ENCODE measurements at places on chromosomes 13 and 19. TPM values are rescaled to one million over a fixed set of nuclear protein-coding genes. Genes with fewer than 3 reads are reported as not detected.
A peak's percentile ranks its signal among the peaks of the same experiment; 100 is the strongest.

Gene FUT1
- total RNA-seq, result 0.22 TPM

Gene PROZ
- total RNA-seq, result 48.5 TPM

DNA sequence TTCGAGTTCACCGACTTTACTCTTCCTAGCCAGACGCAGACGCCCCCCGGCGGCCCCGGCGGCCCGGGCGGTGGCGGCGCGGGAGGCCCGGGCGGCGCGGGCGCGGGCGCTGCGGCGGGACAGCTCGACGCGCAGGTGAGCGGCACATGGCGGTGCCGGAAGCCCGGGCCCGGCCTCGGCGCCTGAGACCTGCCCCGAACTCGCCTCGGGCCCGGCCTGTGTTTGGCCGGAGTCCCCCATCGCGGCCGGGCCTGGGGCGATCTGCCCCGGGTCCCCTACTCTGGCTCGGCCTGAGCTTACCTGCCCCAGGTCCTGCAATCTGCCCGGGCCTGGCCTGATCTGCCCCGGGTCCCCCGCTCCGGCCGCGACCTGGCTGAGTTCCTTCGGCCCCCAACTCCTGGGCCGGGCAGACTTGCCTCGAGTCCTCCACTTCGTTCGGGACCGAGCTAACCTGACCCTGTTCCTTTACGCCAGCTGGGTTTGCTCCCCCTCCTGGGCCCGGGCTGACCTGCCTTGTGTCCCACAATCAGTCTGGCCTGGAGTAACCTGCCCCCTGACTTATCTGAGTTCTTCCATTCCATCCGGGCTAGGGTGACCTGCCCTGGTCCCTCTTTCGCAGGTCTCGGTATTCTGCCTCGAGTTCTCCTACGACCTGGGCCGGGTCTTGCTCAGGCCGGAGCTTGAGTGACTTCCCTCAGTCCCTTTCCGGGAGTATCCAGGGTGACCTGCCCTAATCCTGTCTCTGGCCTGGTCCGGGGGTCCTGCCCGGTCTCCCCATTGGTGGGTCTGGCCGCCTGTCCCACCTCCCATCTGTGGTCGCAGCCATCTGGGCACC lies 764 bp downstream of the UPF1 start:
- peak; percentile 56 for DNase-seq

Gene MAMSTR
- total RNA-seq, result not detected

DNA sequence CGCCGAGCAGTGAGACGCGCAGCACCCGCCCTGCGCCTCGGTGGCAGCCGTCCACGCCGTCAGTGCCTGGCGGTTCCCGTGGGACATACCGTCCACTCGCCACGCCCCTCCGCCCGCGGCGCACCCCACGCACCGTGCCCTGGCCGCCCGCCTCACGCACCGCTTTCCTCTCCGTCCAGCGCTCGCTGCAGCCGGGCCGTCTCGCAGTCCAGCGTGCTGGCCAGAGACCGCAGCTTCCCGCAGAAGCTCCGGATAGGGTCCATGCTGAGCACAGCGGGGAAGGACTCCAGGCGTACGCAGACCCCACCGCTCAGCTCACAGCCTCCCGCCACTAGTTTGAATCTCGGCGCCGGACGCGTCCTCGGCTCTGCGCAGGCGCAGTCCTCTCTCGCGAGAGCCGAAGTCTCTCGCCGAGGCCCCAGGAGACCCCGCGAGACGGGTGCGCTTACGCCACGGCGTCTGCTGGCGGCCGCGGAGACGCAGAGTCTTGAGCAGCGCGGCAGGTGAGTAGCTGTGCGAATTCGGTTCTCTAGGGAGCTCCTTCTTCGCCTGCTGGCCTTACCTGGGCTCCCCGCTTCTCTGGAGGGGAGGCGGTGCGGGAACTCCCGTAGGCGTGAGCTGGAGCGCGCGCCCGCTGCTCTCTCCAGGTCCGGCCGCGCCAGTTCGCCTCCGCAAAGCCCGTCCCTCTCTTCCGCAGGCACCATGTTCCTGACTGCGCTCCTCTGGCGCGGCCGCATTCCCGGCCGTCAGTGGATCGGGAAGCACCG lies at the start of the genes MRPL57 and SKA3:
MRPL57 (plus strand) TSS at position 444 of the 767 bp plus-strand sequence; CDS start at position 703, 259 bp downstream.
SKA3 (minus strand) TSS at position 338 of the 767 bp plus-strand sequence; CDS start at position 263, 75 bp downstream.
- peak; percentile 93 for DNase-seq

Gene ATXN8OS
- total RNA-seq, result not detected

DNA sequence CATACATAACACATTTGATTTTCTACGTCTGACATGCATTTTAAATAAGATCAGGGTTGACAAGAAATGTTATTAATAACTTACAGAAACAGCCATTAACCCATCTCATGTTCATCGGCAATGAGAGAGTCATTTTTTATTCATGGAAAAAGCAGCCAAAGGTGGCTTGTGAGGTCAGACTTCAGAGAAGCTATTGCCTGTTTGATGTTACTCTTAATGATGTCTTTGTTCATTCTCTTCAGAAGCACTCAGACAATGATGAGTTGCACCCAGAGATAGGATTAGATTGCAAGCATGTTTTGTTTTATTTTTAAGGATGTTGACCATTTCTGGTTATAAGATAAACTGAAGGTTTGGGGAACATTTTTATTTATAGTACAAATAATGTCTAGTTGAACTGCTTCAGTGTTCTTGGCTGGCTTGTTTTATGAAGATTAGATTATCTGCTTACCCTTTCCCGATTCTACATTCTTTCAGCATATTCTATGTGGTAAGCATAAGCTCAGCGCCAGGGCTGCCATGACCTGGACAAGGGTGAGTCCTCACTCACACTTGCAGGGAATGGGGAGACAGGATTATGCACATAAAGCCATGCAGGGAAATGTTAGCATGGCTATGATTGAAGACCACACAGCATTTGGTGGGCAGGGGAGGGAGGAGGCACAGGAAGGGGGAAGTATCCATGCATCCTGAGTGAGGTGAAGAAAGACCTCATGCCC lies 288.1 kb downstream of the MTUS2 start:
- no peak for DNase-seq

Gene MYPOP
- total RNA-seq, result 4.7 TPM

GRCh38 chr13:88707646-88708045 lies 1036.5 kb downstream of the SLITRK5 start:
- DNase-seq, result no peak

DNA sequence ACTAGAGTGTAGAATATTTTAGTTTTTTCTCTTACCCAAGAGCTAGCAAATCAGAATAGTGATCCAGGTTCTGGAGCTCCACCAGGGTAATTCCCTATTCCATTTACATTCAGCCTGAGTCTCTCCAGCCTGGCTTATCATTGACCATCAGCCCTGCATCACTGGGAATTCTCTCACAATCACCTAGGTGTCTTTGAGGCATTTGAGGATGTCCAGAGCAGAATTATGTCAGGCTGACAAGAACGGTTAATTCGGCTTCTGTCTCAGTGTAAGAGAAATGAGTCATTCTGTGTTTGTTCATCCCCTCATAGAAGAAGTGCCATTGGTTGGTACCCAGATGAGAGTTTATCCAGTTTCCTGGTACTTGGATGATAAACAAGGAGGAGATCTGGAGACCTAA lies 180.5 kb downstream of the ZNF737 start:
- no peak for DNase-seq

Gene ZNF146
- 16.2 TPM for total RNA-seq

DNA sequence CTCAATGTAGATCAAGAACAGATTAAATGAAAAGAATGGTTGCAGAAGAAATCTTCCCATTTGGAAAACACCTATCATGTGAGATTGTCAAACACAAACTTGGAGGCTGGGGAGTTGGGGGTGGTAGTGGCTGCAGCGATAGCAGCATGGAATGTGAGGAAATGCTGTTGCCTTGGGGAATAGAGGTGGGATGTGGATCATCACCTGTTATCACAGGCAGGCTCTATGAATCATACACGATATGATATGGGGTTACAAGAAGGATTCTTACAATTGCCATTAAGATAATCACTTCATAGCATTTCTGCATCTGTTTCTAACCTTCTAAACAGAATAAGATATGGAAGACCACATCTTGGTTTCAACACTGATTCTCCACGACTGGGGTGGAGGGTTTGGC lies 88.7 kb downstream of the RNASEH2B start:
- DNase-seq, result no peak

DNA sequence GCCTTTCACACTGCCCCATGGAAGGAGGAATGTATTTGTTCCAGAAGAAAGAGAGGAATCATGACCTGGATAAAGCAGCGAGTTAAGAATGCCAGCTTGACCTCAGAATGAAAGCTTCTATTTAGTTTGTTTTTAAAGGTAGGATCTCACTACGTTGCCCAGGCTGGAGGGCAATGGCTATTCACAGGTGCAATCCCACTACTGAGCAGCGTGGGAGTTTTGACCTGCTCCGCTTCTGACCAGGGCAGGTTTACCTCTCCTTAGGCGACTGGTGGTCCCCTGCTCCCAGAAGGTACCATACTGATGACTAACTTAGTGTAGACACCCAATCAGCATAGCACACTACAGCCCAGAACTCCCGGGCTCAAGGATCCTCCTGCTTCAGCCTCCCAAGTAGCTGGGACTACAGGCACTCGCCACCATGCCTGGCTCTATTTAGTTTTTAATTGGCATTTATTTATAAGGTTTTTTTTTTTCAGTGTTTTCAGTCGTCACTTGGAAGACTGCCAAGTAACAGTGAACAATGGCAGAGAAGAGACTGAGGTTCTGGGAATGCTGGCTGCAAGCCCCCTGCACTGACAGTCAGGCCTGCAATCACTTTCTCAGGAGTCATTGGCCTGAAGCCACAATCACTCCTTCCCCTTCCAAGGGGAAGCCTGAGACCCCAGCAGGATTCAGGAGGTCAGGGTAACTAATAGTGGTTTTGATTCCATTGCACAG lies 73.1 kb downstream of the EPS15L1 start:
- DNase-seq, result no peak

Gene CYP4F2
- total RNA-seq, result 151 TPM

- no peak for DNase-seq
Observed at GRCh38 chr19:47006496-47006895, 13.1 kb upstream of the NPAS1 start.

DNA sequence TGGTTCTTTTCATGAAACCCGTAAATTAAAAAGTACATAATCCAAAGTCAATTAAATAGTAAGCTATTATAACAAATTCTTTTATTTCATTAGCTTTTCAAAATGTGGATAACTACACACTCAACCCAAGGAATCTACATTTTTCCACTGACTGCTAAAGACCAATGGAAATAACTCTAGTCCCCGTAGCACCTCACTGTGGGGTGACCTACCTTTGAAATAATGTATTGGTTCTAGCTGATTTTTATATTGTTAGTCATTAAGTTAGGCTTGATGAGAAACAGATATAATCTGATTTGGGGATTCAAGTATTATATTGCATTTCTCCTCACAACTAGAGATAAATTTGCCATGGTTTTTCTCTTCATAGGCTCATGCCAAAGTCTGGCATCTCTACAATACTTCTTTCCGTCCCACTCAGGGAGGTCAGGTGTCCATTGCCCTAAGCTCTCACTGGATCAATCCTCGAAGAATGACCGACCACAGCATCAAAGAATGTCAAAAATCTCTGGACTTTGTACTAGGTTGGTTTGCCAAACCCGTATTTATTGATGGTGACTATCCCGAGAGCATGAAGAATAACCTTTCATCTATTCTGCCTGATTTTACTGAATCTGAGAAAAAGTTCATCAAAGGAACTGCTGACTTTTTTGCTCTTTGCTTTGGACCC lies 37.3 kb downstream of the KL start:
- DNase-seq, result no peak

- no peak for DNase-seq
Observed at GRCh38 chr13:86882835-86883234, 788.3 kb upstream of the SLITRK5 start.

Gene CDX2
- total RNA-seq, result not detected

Gene LIG1
- total RNA-seq, result 9.0 TPM

DNA sequence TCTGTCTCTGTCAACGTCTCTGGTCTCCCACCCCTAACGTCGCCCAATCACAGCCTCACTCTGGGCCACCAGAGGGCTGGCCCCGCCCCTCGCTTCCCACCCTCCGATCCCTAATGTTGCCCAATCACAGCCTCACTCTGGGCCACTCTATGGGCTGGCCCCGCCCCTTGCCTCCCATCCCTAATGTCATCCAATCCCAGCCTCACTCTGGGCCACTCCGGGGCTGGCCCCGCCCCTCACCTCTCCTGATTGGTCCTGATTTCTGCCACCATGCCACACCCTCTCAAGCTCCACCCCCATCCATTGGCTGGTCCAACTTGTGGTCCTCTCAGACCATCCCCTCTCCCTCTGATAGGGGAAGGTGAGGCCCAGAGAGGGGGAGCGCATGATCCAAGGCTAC lies 24.9 kb downstream of the CELF5 start:
- no peak for DNase-seq

DNA sequence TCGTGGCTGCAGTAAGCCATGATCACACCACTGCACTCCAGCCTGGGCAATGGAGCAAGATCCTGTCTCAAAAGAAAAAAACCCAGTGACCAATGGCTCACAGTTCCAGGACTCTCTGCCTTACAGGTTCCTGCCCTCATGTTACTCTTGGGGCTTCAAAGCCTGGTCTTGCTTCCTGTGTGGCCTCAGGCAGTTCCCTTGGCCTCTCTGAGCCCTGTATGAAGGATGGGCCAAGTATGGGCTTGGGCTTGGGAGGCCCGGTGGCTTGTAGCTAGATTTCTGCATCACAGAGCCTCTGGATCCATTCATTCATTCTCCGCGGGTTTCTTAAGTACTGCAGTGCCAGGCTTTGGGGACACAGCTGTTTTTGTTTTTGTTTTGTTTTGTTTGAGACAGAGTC lies 780 bp upstream of the TSPAN16 start:
- no peak for DNase-seq

DNA sequence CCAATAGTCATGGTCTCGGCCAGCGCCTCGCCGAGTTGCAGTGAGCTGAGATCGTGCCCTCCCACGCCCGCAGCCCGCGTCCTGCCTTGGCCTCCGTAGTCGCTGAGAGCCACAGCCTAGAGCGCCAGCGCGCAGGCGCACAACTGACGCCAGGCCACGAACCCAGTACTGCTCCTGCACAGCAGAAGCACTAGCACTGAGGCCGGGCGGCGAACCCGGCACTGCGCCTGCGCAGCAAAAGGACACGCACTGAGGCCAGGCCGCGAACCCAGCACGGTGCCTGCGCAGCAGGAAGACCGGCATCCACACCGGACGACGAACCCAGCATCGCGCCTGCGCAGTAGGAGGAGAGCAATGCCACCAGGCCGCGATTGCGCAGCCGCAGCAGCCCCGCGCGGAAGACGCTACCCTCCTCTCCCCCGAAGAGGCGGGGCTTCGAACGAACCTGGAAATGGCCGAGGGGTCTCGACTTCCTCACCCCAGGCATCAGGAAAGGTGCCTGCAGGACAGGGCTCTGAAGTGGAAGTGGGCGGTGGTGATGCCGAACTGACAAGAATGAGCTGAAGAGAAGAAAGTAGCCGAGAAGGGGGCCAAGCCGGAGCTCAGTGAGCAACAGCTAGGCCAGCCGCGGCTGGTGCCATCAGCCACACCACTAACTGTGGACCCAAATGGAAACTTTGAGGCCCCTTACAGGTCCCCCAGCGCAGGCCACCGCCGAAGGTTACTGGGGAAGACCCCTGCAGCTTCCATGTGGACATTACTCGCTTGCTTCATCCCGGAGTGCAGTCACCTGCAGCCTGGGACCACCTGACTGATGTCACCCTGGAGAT lies 7.5 kb downstream of the F10 start:
- no peak for DNase-seq

- no peak for DNase-seq
Observed at GRCh38 chr19:39645800-39646411, 9.8 kb upstream of the LGALS16 start.

Gene RGS9BP
- not detected for total RNA-seq

Measured in right lobe of liver (tissue), 6 donors.